Iris pigment epithelial cell (primary cell): ENCODE measurements at places on chromosomes 11 and 22.
A peak's percentile ranks its signal among the peaks of the same experiment; 100 is the strongest.

GRCh38 chr22:39634530-39635405 is 64.2 kb downstream of the CACNA1I start:
- DNase-seq: peak; percentile 92

DNA sequence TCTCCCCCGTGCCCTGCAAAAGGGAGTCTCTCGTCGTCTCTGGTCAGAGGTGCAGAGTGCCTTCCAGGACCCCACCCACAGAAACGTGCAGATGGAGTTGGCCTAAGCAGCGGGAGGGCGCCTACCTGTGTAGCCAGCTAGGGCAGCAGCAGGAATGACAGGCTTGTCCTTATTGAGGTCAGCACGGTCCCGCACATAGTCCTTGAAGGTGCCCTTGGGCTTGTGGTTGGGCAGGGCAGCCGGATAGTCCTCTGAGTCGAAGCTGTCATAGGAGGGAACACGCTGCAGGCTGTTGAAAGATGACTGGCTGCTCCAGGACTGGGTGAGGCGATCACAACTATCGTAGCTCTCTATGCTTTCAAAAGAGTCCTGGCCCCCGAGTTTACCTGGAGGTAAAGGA is 107.3 kb downstream of the ETS1 start:
- no peak for DNase-seq

DNA sequence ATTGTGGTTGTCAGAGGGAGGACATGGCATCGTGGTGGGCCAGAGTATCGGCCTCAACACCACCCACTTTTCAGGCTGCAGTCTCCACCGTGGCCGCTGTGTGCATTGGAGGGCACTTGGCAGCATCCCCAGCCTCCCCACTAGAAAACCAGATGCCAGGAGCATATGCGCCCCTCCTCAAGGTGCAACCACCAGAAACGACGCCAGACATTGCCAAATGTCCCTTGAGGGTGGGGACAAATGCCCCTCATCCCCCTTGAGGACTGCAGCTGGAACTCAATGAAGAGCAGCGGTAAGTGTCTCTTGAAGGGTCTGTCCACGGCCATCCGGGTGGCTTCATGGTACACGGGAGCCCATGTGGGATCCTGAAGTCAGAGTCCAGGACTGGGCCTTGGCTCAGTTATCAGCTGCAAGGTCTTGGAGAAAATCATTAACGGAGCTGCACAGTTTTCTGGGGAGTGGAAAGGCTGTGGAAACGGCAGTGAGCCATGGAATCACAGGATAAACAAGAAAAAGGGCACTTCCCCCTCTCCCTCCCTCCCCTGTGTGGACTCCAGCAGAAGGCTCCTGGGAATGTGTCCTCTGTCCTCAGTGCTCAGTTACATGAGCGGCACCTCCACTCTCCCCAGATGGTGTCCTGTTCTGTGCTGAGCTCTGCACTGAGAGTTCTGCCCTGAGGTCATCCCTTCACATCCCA is 324.4 kb upstream of the B3GAT1 start:
- no peak for DNase-seq

DNA sequence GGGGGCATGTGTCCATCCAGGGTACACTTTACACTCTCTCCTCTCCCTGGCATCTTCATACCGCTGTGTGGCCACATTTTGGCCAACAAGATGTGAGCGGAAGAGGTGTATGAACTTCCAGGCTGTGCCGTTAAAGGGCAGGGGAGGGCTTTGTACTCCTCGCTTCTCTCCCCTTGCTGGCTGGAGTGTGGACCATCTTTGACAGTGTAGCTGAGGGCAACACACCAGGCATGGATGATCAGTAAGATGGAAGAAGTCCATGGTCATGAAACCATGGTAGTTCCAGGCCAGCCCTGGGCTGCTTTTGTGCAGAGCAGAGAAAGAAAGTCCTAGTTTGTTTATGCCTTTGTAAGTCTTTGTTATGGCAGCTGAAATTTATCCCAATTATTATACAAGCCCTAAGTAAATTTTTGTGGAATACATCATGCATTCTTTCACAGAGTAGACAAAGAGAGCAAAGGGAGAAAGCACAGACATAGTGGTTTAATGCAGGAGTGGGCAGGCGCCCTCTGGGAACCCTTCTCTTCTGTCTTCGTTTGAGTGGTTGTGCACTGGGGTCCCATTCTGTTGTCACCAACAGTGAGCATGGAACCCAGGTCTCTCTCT is 70.4 kb downstream of the FBXO7 start:
- DNase-seq: no peak

- DNase-seq: peak; percentile 80
Observed at GRCh38 chr11:17986007-17986710, 26.7 kb downstream of the SERGEF start.

GRCh38 chr22:23832226-23833016 is 6.4 kb downstream of the DERL3 start:
- no peak for DNase-seq

DNA sequence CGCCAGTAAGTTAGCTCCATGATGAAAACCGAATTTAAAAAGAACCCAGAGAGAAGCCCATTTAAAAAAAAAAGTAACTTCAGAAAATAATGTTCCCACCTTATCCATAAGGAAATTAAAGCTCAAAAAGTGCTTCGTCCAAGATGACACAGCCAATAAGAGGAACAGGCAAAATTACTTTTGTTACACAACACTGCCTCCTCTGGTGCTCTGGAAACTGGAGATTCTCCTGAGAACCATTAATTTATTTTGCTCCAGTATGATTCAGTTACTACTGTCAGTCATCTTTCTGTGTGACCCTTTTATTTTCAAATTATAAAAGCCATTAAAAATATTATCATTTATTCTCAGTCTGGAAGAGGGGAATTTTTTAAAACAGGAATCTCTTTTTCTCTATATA is 2.0 kb downstream of the IFT27 start:
- peak; percentile 58 for DNase-seq

DNA sequence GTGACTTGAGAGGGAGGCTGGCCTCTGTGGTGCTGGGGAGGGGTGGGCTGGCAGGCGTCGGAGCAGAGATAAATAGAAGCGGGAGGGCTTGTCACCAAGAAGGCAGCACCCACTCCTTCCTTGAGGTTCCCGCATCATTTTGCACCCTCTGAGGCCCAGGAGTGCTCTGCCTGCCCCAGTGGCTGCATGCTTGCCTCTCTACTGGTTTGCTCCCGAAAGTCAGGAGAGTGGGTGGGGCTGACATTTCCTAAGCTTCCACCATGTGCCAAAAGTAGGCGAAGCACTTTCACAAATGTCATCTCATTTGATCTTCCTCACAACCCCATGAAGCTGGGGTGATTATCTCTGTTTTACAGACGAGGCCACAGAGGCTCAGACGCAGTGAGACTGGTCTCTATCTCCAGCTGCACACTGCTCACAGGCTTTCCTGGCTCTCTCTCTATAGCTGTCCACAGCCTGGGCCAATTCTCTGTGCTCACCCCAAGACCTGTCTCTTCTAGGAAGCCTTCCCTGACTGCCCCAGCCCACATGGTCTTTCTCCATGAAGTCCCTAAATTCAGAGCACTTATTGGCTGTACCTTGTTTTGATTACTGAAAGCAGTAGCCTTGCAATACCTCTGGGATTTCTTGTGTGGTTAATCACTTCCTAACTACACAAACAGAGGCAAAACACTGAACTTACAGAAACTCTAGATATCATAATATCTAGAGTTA is 2.6 kb upstream of the UCP3 start:
- peak; percentile 73 for DNase-seq

- no peak for DNase-seq
Observed at GRCh38 chr11:126344141-126345080, 11.1 kb upstream of the ST3GAL4 start.

GRCh38 chr11:19020831-19021230 is 39.7 kb downstream of the MRGPRX2 start:
- DNase-seq: no peak

- no peak for DNase-seq
Observed at GRCh38 chr22:23204541-23205157, 24.3 kb downstream of the BCR start.

GRCh38 chr11:32847511-32847910 is 17.8 kb downstream of the PRRG4 start:
- no peak for DNase-seq

- DNase-seq: peak; percentile 59
Observed at GRCh38 chr22:50209893-50210292, 9.1 kb downstream of the SELENOO start.

- no peak for DNase-seq
Observed at GRCh38 chr11:6629573-6629891, 10.3 kb upstream of the TPP1 start.

- DNase-seq: no peak
Observed at GRCh38 chr22:48088251-48088650, 1325.8 kb downstream of the TBC1D22A start.

DNA sequence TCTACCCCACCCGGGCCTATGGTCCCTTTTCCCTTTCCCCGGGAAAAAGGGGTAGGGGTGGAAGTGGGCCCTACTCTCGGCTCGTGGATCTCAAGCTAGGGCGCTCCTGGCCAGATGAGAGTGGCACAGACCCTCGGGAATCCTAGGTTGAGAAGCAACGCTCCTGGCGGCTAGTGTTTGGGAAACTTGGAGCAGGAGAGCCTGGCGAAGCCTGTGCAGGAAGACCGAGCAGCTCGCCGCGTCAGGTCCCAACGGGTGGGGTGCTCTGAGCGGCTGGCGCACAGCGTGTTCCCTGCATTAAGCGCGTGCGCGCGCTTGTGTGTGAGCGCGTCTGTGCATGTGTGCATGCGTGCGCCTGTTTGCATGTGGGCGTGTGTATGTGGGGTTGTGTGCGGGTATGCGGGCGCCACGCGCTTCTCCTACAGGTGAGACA is 7.1 kb upstream of the FLI1 start:
- DNase-seq: peak; percentile 58

- DNase-seq: peak; percentile 9
Observed at GRCh38 chr11:11265994-11266606, 87.0 kb downstream of the CSNK2A3 start.

DNA sequence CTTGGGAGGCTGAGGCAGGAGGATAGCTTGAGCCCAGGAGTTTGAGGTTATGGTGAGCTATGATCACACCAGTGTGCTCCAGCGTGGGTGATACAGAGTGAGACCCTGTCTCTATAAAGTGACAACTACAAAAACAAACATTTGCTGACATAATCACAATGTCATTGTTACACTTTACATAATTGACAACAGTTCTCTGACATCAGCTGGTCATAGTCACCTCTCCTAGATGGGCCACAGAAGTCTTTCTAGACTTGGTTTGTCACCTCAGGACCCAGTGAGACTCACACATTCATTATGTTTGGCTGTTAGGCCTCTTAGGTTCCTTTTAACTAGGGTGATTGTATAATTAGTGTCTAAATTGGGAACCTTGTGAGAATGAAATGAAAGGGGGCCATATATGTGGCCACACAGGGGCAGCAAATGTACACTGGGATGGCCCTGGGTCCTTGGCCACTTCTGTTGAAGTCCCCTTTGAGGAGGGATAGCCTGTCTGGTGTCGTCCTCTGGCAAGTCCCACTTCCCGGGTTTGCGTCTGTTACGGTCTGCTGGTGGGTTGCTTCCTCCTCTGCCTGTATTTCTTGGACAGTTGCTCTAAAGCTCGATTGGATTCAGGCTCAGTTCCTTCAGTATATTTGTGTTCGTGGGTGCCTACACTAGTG is 5.8 kb upstream of the PPIL2 start:
- DNase-seq: no peak

GRCh38 chr11:105821372-105821771 is 200.7 kb downstream of the MSANTD4 start:
- no peak for DNase-seq

- DNase-seq: no peak
Observed at GRCh38 chr11:46363455-46364005, 16.3 kb downstream of the DGKZ start.

GRCh38 chr11:62552485-62553079 is 6.0 kb upstream of the AHNAK start:
- DNase-seq: no peak

- DNase-seq: no peak
Observed at GRCh38 chr11:132427611-132428010, 1057.2 kb downstream of the NTM start.

- DNase-seq: no peak
Observed at GRCh38 chr11:75403983-75404658, 4.8 kb downstream of the RPS3 start.

DNA sequence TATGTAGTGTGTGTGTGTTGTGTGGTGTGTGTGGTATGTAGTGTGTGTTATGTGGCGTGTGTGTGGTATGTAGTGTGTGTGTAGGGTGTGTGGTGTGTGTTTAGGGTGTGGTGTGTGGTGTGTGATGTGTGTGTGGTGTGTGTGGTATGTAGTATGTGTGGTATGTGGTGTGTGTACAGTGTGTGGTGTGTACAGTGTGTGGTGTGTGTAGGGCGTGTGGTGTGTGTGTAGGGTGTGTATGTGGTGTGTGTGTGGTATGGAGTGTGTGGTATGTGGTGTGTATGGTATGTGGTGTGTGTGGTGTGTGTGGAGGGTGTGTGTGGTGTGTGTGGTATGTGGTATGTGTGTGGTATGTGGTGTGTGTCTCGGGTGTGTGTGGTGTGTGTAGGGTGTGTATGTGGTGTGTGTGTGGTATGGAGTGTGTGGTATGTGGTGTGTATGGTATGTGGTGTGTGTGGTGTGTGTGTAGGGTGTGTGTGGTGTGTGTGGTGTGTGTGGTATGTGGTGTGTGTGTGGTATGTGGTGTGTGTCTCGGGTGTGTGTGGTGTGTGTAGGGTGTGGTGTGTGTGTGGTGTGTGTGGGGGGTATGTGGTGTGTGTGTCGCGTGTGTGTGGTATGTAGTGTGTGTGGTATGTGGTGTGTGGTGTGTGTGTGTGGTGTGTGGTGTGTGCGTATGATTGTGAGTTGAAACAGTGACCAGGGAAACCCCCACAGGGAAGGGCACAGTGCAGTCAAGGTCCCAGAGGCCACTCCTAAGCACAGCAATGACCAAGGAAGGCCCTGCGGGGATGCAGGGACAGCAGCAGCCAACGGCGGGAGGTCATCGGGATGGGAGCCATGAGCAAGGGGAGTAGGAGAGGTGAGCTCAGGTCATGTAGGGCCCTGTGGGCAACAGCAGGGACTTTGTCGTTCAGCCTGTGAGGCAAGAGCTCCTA is 2.9 kb upstream of the PPP6R2 start:
- no peak for DNase-seq

- no peak for DNase-seq
Observed at GRCh38 chr11:2519862-2520735, 75.3 kb downstream of the KCNQ1 start.

- no peak for DNase-seq
Observed at GRCh38 chr11:44729713-44730112, 3.0 kb downstream of the TSPAN18 start.
